ENCODE measurements at places on chromosomes 7 and 10. TPM values are rescaled to one million over a fixed set of nuclear protein-coding genes. Genes with fewer than 3 reads are reported as not detected.

Gene HOXA7
- 11.9 TPM for total RNA-seq

Gene EBLN1
- total RNA-seq = not detected

Gene UFSP1
- total RNA-seq = 4.8 TPM

Gene ABCB1
- 42.0 TPM for total RNA-seq

Gene SLIT1
- not detected for total RNA-seq

Gene BTAF1
- 14.5 TPM for total RNA-seq

Gene NRAP
- not detected for total RNA-seq

Gene SAP25
- not detected for total RNA-seq

Gene WDR86
- total RNA-seq = not detected

Gene CHAT
- not detected for total RNA-seq

Gene SORCS1
- total RNA-seq = not detected

Gene ACTL6B
- total RNA-seq = not detected

Gene CCL24
- not detected for total RNA-seq

Gene ADRB1
- 2.1 TPM for total RNA-seq

Gene CTTNBP2
- total RNA-seq = 0.27 TPM

Gene UBN2
- total RNA-seq = 3.3 TPM

Gene GATA3
- total RNA-seq = under 0.01 TPM

Gene STOX1
- total RNA-seq = 0.59 TPM

Gene MSMB
- not detected for total RNA-seq

Gene SBDS
- 172 TPM for total RNA-seq

Gene TCAF2
- total RNA-seq = 16.5 TPM

Gene NPSR1
- not detected for total RNA-seq

Gene CALCR
- total RNA-seq = not detected
